ENCODE measurements at places on chromosomes 4 and X.

GRCh38 chr4:91243132-91243531 is 1060.6 kb upstream of the GRID2 start:
- no peak for DNase-seq

DNA sequence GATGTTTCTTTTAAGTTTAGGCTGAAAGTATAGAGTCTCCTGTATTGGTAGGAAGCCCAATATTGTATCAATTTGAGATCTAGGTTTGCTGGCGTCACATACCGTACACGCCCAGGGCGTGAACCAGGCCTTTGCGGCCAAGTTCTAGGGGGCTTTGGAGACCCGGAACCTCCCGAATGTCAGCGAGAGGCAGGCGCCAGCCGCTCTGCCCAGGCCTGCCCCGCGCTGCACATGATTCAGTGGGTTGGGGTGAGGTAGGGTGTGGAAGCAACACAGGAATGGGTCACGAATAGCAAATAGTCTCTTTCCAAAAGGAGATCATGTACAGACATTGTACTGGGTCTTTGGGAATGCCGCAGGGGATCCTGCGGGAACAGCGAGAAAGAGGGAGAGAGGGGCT is 195.7 kb upstream of the FAT1 start:
- no peak for DNase-seq

DNA sequence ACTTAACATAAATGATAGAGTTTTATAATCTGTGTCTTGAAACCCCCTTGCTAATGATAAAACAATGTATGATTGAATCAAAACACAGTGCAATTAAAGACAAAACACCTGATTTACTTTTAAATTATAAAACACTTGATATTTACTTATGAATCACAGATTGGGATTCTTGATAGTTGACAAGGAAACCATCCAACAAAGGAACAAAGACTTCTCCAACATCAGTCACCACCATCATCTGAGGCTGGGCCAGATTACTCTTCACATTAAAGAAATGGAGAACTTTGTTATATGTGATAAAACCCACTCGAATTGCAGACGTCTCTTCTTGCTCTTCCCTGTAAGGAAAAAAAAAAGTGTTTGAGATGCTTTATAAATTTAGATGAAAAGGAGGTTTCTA is 67.4 kb downstream of the METTL14 start:
- DNase-seq, result no peak

DNA sequence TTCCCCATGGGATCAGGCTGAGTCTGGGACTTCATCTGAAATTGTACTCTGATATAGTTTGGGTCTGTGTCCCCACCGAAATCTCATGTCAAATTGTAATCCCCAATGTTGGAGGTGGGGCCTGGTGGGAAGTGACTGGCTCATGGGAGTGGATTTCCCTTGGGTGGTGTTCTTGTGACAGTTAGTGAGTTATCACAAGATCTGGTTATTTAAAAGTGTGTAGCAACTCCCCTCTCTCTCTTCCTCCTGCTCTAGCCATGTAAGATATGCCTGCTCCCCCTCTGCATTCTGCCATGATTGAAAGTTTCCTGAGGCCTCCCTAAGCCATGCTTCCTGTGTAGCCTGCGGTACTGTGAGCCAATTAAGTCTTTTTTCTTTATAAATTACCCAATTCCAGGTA is 61.0 kb downstream of the RASGEF1B start:
- DNase-seq, result no peak

DNA sequence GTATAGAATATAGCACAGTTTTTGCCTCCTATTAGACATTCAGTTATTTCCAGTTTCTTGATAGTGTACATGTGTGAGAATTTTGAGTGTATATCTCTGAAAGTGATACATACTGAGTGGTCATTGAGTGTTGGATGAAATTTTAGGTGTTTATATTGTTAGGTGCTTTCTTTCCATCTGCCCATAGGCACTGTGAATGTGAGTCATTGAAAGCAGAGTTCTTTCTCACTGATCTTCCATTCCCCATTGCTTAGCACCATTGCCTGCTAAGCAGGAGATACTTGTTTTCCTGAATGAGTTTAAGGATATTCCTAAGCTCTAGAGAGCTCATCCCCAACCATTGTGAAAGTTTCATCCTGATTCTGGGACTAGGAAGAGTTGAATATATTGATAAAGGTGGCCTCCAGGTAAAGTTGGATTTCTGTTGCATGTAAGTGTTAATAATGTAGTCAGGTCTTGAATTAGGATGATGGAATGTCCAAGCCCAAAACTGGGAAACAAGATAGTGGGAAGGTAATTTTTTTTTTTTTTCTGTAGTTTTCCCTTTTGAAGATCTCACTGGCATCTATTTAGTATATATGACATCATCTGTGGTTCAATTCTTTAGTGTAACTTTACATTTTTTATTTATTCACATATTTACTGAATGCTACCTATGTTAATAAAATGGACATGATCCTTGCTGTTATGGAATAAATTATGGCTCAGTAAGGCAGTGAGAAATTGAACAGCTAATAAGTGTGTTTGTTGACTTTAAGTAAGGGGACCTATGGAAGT is 22.1 kb downstream of the UBE2K start:
- DNase-seq, result no peak

GRCh38 chr4:168569931-168570276 is 73.1 kb downstream of the PALLD start:
- no peak for DNase-seq

GRCh38 chr4:19983072-19983471 is 268.6 kb upstream of the SLIT2 start:
- no peak for DNase-seq

GRCh38 chr4:154433543-154433942 is 58.1 kb downstream of the DCHS2 start:
- no peak for DNase-seq

DNA sequence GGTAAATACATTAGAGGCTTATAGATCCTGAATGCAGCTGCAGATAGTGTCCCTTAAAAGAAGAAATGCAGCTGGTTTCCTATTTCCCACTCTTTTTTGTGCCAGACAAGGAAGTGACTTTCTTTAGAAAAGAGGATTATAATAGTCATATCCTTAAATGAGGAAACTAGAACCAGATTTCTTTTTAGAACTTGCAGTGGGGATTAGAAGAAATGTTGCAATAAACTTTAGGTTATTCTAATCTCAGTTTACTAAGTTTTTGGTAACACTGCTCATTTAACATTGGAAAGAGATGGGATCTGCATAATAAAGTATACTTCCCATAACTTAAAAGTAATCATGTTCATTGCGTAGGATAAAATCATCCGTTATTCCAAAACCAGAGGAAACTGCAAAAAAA is 101.9 kb downstream of the SLIT2 start:
- DNase-seq, result no peak

DNA sequence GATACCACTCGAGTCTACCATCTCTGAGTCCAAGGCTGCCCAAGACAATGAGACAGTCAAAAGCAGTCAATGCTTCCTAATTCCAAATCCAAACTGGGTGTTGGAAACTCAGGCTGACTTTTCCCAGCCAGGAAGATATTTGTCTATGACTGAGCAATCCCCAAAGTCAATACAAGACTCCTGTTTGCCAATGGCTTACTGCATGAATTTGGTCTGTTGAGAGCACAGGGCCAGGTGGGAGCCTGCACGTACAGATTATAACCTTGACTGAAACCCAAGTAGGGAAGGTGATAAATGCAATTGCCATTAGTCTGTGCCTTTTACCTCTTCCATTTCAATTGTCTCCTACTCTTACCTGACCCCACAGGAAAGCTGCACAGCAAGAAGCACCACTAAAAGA is 72.6 kb upstream of the PPARGC1A start:
- no peak for DNase-seq

GRCh38 chr4:172709376-172709775 is 459.2 kb upstream of the GALNT7 start:
- DNase-seq, result no peak

- no peak for DNase-seq
Measured at GRCh38 chr4:156390599-156391324, 437.1 kb upstream of the CTSO start.

DNA sequence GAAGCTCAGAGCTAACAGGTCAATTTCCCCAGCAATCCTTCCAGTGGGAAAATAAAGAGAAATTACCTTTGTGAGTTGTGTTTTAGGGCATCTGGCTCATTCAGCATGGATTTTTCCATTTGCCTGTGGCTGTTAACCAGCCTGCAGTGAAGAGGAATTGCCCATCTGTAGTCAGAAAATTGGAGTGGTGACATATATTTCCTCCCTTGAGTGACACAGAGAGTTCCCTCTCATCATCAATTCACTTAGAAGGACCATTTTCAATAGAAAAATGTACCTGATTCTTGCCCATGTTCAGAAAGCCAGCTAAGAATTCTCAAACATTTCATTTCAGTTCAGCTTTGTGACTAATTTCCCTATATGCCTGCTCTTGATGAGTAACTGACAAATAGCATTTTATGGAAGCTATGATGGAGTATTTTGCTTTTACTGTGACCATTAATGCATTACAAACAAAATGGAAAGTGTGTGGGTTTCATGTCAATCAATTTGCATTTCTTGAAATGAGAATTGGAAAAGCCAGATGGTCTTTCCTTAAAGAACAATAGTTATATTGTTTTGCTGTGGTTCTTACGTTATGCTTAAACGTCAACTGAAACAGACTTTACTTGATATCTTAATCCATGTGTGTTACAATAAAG is 155.8 kb downstream of the NWD2 start:
- no peak for DNase-seq

- DNase-seq, result no peak
Measured at GRCh38 chrX:37690119-37690518, 4.5 kb downstream of the XK start.

GRCh38 chr4:11741190-11741652 is 312.5 kb upstream of the HS3ST1 start:
- no peak for DNase-seq

- DNase-seq, result no peak
Measured at GRCh38 chr4:37358748-37359147, 114.2 kb downstream of the NWD2 start.

DNA sequence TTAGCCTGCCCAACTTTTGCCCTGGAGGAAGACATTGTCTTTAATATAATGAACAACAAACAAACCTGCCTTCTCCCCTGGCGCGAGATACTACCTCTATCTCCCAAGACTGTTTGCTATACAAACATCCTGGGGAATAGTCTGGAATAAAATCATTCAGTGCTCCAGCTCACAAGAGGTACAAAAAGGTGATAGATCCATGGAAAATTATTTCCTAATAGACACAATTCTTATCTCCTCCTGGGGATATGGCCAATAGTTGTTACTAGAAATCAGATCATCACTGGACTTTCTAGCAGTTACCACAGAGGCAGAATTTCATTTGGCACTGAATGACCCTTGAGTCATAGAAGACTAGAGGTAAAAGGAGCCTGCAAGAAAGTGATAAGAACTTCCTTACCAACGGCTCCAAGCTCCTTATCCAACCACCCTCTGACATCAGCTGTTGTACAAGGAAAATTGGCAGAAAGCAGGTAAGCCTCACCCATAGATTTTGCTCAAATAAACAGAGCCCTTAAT is 38.1 kb downstream of the MID1 start:
- no peak for DNase-seq

- no peak for DNase-seq
Measured at GRCh38 chrX:153722704-153723350, 1.4 kb downstream of the BCAP31 start.

- no peak for DNase-seq
Measured at GRCh38 chr4:107213880-107214279, 177.8 kb upstream of the DKK2 start.

- no peak for DNase-seq
Measured at GRCh38 chr4:184845367-184846021, 19.7 kb upstream of the ACSL1 start.

DNA sequence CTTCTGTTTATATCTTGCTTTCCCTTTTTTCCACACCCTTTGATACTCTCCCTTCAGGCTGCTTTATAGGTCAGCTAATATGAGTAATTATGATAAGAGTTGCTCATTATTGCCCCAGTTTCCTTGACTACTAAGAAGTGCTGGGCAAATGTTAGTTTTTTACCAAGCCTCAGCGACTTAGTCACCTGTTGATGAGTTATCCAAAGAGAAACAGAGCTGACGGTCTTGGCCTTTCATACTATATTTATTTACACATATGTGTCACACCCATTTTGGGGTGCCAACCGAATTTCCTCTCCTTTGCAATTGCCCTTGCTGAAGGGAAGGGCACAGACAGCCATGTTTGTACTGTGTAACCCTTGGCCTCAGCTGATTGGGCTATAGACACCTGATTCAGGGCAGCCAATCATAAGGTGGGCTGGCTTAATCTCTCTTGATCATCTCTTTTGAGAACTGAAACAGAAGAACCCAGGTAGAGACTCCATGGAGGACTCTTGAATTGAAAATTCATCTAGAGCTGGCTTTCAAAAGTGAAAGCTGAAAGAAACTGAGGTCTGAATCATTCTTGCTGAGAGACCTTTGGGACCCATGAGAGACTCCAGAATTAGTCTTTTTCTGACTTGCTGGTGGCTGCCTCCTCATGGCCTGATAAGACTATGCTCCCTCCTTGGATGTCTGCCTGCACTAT is 111.7 kb upstream of the RPS6KA3 start:
- DNase-seq, result no peak

DNA sequence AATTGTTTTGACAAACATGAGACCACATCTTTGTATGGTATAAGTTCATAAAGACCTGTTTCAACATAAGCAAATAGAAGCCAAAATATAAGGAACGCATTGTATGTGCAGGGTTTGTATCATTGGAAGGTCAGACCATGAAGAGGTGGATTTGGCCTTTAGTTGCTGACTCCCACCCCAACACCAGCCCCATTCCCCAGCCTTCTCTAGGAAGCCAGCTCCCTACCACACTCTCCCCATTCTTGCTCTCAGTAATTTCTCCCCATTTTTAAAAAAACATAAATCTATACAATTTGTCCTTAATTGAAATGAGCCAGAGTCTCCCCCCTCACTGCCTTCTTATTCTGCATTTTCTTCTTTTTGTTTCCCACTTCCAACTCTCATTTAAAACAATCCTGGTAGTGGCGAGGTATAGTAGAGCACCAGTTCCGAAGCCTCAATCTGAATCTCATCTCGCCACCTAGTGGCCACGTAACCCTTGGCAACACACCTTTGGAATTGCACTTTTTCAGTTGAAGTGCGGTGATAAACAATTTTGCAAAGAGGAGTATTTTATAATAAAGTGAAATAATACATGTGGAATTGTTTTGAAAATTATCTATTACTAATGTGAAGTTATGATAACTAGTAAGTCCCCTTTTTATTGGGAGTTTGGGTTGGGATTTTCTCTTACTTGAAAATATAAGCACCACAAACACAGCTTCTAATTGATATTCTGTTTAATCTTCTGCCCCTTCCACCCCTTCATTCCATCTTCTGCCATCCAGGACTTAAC is 126.6 kb downstream of the ASB9 start:
- no peak for DNase-seq

DNA sequence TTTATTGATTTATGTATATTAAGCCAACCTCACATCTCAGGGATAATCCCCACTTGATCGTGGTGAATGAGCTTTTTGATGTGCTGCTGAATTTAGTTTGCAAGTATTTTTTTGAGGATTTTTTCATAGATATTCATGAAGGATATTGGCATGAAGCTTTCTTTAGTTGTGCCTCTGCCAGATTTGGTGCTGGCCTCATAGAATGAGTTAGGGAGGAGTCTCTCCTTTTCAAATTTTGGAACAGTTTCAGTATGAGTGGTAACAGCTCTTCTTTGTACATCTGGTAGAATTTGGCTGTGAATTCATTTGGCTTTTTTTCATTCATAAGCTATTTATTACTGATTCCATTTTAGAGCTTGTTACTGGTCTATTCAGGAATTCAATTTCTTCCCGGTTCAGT is 197.2 kb upstream of the NDST4 start:
- no peak for DNase-seq

GRCh38 chr4:16609170-16609758 is 289.2 kb downstream of the LDB2 start:
- DNase-seq, result no peak

Data from posterior vena cava (tissue), 2 donors.